Activated B cell treated with CpG ODN at 0.5 μM for 24 hours (primary cell): ENCODE measurements at places on chromosomes 2 and 18. TPM values are rescaled to one million over a fixed set of nuclear protein-coding genes. Genes with fewer than 3 reads are reported as not detected.

DNA sequence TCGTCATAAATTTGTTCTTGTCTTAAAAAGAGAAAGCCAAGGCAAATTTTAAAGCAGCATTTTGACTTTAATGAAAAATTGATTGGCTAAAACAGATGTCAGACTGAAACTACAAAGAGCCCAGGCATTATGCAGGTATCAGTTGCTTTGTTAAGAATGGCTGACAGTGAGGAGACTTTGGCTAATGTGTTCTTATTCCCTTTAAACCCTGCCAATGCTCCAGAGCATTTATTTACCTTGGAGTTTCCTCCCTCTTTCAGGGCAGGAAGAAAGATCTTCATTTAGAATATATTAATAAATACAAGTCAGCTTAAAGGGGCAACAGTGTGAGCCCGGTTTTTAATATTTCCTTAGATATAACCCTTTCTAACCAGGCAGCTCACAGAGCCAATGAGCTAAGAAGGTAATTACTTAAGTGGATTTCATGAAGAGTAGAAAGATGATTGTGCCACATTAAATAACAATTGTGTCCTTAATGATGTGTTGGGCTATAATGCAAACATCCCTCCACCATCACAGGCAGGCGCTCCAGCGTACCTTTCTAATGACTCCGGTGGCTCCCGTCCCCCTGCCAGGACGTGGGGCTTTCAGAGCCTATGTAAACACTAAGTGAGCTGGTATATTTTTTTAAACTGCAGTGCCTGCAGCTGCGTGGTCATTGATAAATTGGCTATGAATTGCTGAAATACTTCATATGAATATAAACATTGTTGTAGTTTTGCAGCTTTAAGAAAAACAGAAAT, 349.4 kb upstream of the POU3F3 start:
- DNase-seq, result no peak

GRCh38 chr18:38993342-38993741, 1427.7 kb upstream of the CELF4 start:
- no peak for DNase-seq

GRCh38 chr2:1556776-1557466, 143.7 kb downstream of the TPO start:
- DNase-seq, result no peak

DNA sequence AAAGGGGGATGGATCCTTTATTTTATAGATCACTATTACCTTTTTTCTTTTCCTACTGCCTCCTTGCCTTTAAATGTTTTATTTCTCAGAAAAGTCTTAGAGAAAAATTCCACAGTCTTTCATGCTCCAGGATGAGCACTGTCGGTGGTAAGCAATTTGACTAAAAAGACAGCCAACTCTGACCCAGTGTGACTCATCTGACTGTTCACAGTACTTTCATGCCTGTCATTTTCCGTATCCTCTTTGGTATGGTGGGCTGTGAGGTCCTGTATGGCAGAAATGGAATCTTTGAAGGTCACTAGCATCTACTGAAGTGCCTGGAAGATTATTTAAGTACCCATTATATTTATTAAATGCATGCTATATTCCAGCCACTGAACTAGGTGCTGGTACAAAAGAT, 2.1 kb upstream of the RFTN2 start:
- DNase-seq, result no peak

DNA sequence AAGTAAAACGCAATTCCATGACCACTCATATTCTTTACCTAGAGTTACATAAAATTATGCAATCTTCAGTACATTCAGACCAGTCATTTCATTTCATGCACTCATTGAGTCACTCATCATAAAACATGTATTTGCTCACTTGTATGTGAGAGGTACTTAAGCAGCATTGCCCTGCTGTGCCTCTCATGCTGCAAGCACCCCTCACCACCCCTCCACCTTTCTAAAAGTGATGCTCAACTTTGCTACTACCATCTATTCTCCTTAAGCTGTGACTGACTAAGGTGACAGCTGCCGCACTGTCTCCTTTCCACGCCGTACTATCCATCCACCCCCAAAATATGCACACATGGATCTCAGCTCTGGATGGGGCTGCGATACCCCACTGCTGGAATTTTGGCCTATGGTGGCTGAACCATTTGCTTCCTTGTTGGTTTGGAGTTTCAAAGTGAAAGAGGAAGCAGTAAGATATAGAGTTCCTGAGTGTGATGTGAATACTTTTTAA, 7.2 kb downstream of the ARHGAP25 start:
- DNase-seq, result no peak

ESPNL gene
- total RNA-seq, result 0.27 and 0.42 TPM in 2 replicates

LBX2 gene
- 0.69 and 1.2 TPM in 2 replicates for total RNA-seq

DNAH7 gene
- 0.17 and 0.29 TPM in 2 replicates for total RNA-seq

VWA3B gene
- total RNA-seq, result not detected in 2 replicates

B3GNT7 gene
- 23.7 and 24.4 TPM in 2 replicates for total RNA-seq
